ENCODE measurements at places on chromosomes 3 and 15. TPM values are rescaled to one million over a fixed set of nuclear protein-coding genes. Genes with fewer than 3 reads are reported as not detected.

GRCh38 chr3:108158251-108158650, 64.0 kb downstream of the IFT57 start:
- no peaks in the 10 kb centered on the region for H3K27me3 ChIP-seq
- H3K4me1 ChIP-seq: no peaks in the 10 kb centered on the region
- no peaks in the 10 kb centered on the region for H3K36me3 ChIP-seq
- no peak overlapping the region for H3K27ac ChIP-seq
- no peak for DNase-seq

- H3K4me3 ChIP-seq: no peak overlapping the region
- H3K27ac ChIP-seq: no peak overlapping the region
- H3K36me3 ChIP-seq: no peaks in the 10 kb centered on the region
- H3K4me1 ChIP-seq: no peaks in the 10 kb centered on the region
These were observed 45.7 kb upstream of the RAB6B start for GRCh38 chr3:133941415-133941821.

DNA sequence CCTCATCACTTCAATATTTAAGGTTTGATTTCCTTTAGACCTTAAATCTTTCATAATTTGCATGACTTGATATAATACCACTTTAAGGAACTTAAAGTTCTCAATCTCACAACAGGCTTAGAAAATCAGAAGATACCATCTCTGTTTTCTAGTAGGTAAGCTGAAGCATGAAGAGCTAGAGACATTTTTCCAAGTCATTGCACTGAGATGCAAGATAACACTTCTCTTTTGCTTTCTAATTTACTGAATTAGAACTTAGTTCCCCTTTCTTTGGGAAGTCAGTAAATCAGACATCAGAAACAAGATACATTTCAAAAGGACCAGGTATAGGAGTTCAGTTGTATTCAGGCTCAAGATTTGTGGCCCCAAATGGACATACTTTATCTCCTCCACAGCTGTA, 79.7 kb downstream of the DZIP3 start:
- H3K27ac ChIP-seq: no peak overlapping the region
- no peak for DNase-seq
- H3K4me3 ChIP-seq: no peak overlapping the region
- H3K27me3 ChIP-seq: no peaks in the 10 kb centered on the region
- peaks cover 13% of the 10 kb centered on the region for H3K4me1 ChIP-seq

GRCh38 chr3:53114412-53115074, 15.7 kb downstream of the RFT1 start:
- H3K27ac ChIP-seq: no peak overlapping the region
- H3K4me1 ChIP-seq: no peaks in the 10 kb centered on the region
- peaks cover 6% of the 10 kb centered on the region for H3K36me3 ChIP-seq
- DNase-seq: no peak
- H3K4me3 ChIP-seq: no peak overlapping the region
- H3K27me3 ChIP-seq: no peaks in the 10 kb centered on the region

SKOR1 gene
- 0.17 TPM for total RNA-seq

SSUH2 gene
- 2.3 TPM for total RNA-seq

GRCh38 chr3:15279205-15279604, 53.2 kb downstream of the SH3BP5 start:
- H3K4me3 ChIP-seq: no peak overlapping the region
- H3K4me1 ChIP-seq: peaks cover 9% of the 10 kb centered on the region
- H3K27me3 ChIP-seq: no peaks in the 10 kb centered on the region
- no peak for DNase-seq

HRG gene
- not detected for total RNA-seq

GCSAM gene
- total RNA-seq: not detected

ZNF860 gene
- total RNA-seq: 14.7 TPM

DNA sequence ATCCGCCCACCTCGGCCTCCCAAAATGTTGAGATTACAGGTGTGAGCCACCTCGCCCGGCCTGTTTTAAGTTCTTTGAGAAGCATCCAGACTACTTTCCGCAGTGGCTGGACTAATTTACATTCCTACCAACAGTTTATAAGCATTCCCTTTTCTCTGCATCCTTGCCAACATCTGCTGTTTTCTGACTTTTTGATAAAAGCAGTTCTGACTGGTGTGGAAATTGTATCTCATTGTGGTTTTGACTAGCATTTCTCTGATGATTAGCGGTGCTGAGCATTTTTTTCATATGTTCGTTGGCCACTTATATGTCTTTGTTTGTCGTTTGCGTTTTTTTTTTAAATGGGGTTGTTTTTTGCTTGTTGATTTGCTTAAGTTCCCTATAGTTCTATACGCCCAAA, 208.4 kb upstream of the DPPA4 start:
- no peaks in the 10 kb centered on the region for H3K27me3 ChIP-seq
- no peak overlapping the region for H3K27ac ChIP-seq
- no peak overlapping the region for H3K4me3 ChIP-seq
- H3K36me3 ChIP-seq: no peaks in the 10 kb centered on the region
- DNase-seq: no peak

- no peak overlapping the region for H3K27ac ChIP-seq
- H3K27me3 ChIP-seq: peaks cover 12% of the 10 kb centered on the region
- peak; percentile 81 for DNase-seq
- H3K4me3 ChIP-seq: peak overlapping the region; percentile 72
- H3K36me3 ChIP-seq: no peaks in the 10 kb centered on the region
- H3K4me1 ChIP-seq: peaks cover 17% of the 10 kb centered on the region
These were observed 2.2 kb upstream of the IL17RC start for GRCh38 chr3:9914559-9915253.

KCNMB3 gene
- 1.3 TPM for total RNA-seq

DNA sequence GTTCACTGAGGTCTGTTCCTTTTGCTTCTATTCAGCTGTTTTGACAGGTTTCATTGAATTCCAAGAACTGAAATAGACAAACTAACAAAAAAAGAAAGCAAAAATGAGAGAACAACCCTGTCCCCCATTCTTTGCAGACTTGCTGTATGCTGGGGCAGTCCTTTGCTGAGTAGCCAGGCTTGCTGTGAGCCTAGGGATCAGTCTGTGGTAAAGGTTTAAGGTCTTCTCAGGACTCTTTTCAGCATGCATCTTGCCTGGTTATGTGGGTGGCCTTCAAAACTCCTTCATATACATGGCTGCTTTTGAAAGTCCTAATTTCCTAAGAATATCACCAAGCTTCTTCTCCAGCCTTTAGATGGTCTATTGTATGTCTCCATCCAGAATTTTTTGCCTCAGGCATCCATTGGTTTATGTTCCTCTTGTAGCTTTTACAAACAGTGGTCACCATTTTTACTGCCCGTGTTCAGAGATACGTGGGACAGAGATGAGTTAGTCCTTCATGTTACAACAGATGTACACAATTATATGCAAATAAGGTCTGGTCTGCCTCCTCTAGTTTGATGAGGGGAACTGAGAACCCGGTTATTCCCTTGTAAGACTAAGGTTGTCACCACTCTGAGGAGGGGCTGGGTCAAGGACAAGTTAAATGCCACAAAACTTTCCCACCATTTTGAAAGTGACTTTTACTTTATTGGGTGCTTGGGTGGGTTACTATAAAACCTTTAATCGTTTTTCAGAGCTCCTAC, 41.4 kb downstream of the SACM1L start:
- H3K4me3 ChIP-seq: no peak overlapping the region
- H3K27me3 ChIP-seq: no peaks in the 10 kb centered on the region
- H3K36me3 ChIP-seq: peaks cover 35% of the 10 kb centered on the region
- no peak overlapping the region for H3K27ac ChIP-seq

- peaks cover 23% of the 10 kb centered on the region for H3K36me3 ChIP-seq
- peak overlapping the region; percentile 39 for H3K27ac ChIP-seq
These were observed 1.2 kb downstream of the MANF start for GRCh38 chr3:51386159-51386851.

Data from GM23338 (cell line).